ENCODE measurements at places on chromosomes 7 and 10.

DNA sequence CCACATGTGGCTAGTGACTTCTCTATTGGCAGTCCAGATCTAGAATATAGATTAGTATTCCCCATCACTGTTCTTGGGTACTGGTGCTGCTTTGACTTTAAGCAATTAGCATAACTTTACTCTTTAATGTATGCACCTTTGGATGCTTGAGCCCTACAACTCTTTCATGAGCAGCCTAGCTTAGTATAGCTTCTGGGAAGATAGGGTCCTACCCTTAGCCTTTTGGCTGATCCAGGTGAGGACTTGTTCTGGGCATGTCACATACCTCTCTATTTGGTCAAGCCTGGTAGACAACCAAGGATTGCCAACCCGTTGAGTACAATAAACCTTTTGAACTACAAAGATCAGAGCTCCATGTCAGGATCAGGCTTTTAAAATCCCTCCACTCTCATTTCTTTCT lies 17.7 kb downstream of the PCGF5 start:
- no peak for DNase-seq

DNA sequence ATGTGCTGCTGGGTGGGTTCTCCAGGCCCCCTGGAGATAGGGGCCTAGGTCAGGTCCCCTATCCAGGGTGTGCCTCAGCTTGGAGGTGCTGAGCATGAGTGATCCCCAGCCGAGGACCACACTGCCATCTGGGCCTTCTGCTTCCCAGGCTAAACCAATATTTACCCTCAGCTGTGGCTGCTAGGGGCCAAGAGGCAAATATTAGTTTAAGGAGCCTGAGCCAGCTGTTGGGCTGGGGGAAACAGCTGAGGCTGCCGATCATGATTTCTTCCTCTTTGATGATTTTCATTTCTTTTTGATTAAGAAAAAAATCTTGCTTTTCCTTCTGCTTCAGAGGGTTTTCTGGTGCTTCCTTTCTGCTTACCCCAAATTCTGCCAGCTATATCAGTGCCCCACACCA lies 83.4 kb downstream of the NEURL1 start:
- no peak for DNase-seq

DNA sequence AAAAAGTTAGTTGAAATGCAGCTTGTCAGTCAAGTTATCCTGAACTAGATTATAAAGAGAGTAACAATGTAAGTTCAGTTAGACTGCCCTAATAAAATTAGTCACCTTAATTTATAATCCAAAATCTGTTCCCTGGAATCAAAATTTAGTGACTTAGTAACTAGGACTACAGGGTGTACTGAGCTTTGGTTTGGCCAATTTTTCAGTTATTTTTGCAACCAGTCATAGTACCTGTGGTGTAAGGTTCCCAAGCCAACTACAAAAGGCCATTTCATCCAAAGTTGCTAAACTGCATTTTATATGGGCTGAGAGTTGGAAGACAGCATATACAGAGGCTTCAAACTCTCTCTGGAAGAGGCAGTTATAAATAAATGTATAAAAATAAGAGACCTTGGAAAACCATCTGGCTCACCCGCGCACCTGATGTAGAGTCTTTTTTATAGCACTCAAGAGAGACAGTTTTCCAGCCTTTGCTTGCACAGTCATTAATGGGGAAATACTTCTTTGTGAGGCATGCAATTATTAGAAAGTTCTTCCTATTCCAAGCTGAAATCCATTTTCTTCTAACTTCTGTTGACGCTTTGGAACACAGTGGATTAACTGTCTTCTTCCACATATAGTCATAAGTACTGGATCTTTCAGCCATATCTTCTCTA lies 59.2 kb downstream of the PUS7 start:
- no peak for DNase-seq

- no peak for DNase-seq
These were observed 30.9 kb upstream of the CFAP46 start for GRCh38 chr10:132972986-132973902.

- no peak for DNase-seq
These were observed 972.5 kb downstream of the CNTNAP2 start for GRCh38 chr7:147089051-147089461.

- DNase-seq: no peak
These were observed at the start of gene CLEC2L for GRCh38 chr7:139523199-139523941. TSS of gene CLEC2L (plus strand) at chr7:139523685. CDS start at chr7:139523928, 243 bp downstream.

- DNase-seq: no peak
These were observed 114.7 kb downstream of the BICC1 start for GRCh38 chr10:58627392-58627791.

Measured in effector memory CD4-positive, alpha-beta T cell (primary cell).